CD4-positive, alpha-beta T cell treated with Interleukin-4 for 4 hours (primary cell): ENCODE measurements at places on chromosomes 1 and 21.
A peak's percentile ranks its signal among the peaks of the same experiment; 100 is the strongest.

- no peak for DNase-seq
Observed at GRCh38 chr1:24302209-24302611, 16.9 kb upstream of the GRHL3 start.

- no peak for DNase-seq
Observed at GRCh38 chr1:225845571-225846259, 35.8 kb downstream of the EPHX1 start.

DNA sequence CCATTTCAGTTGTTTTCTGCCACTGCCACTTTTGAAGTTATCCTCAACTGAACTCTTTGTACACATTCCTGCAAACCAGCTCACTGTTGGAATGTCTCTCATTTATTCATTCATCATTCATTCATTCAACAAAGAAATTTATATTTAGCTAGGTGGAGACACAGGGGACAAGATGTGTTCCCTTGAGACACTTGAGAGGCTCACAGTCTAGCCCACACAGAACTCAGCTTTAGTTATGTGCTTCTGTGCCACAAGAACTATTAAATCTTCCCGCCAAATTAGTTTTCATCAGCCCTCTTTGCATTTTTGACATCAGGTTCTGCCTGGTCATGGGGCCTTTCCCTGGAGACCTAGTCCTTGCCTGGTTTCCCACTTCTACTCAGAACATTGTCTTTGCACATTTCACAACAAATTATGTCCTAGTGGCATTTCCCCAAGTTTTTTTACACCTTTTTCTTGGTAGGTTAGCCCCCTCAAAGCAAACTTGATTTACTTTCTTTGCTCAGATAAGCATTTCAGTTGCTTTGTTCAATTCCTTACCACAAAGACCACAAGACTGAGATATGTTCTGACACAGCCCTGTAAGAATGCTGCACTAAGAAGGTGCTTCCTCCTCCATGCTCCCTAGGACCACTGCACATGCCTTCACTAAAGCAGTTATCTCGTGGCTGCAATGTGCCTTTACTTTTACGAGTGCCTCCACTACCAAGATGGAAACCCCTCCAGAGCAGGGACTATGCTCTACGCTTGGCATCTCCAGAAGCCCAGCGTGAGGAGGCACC is 31.0 kb downstream of the ILDR2 start:
- no peak for DNase-seq

DNA sequence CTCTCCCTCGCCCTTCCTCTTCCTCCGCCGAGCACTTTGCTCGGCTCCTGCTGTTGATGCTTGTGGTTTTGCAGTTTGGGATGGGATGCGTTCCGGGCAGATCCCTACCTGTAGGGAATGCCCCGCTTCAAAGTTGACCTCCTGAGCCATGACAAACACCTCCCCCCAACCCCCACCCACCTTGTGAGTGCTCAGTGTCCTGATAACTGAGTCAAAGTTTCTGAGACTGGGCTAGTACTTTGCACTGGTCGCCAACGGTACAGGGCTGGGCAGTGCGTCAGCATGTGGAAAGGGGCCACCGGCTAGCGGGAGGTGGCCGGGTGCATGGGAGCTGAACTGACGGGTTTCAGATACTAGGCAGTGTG is 771 bp downstream of the RABGAP1L start:
- DNase-seq, result no peak

- no peak for DNase-seq
Observed at GRCh38 chr21:18147678-18148077, 97.0 kb upstream of the CHODL start.

DNA sequence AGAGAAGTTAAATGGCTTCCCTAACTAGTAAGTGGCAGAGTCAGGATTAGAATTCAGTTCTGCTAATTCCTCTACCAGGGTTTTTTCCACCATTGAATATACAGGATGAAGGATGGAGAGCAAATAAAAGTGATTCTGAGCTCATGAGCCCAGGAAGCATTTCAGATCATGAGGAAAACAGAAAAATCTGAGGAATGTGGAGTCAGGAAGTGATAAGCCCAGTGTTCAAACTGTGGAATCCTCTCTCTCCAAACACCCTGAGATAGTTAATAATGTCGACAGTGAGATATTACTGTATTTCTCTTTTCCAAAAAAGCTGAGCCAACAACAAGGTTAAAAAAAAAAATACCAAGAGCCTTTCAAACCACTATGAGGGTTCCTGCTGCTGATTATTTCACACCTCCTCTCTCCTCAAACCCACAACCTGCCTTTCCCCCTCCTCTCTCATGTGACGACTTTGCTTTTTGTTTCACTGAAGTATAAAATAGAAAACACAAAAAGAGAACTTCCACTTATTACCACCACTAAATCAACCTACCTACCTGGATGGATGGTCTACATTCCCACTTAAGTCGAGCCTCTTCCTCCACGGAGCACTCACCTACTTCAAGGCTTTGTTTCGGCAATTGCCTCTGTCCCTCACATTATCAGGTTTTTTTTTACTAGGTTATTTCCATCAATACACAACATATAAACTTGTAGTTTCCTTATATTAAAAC is 8.9 kb downstream of the SLAMF1 start:
- peak; percentile 85 for DNase-seq

DNA sequence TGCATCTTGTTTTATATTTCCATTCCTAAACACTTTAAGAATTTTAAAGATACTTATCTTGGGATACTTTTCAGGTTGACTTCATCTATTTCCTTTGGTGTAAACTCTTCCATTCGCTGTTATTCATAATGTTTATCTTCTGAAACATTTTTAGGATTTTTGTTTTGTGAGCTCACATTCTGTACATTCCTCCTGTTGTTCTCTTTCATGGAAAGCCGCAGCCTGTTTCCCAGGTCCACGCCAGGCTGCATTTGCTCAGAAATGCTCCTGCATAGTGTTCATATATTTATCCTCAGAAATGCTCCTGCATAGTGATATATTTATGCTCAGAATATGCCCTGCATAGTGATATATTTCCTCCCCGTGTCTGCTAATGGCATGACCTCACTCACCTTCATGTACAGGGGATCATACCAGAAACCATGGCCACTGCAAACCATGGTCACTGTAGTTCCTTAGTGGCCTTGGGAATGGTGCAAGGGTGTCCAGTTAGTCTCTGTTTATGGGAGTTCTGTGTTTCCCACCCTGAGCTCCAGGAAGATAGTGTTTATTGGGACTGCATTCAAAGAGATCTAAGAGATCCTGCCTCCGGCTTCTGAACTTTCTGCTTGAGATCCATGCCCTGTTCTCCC is 153.9 kb upstream of the GREM2 start:
- no peak for DNase-seq

- DNase-seq, result peak; percentile 41
Observed at GRCh38 chr1:8314346-8315280, 3.3 kb upstream of the SLC45A1 start.

DNA sequence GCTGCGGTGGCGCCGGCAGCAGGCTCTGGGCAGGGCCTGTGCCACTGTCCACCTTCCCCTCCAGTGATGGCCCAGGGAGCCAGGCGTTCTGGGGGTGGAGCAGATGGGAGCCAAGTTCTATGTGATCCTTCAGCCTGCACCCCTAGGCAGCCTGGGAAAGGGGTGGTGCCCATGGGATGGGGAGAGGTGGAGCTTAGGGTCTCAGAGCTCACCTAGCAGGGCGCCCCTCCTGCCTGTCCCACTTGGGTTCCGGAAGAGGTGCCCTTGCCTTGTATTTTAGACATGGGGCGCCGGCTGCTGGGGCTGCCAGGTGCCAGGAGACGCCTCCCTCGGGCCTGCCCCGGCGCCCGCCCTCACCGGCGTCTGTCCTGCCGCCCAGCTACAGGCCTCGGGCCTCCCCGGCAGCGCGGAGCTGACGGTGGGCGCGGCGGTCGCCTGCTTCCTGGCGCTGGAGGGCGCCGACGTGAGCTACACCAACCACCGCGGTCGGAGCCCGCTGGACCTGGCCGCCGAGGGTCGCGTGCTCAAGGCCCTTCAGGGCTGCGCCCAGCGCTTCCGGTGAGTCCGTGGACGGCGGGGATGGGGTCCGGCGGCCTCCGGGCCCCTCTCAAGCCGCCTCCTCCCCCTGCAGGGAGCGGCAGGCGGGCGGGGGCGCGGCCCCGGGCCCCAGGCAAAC is 3.1 kb upstream of the MMP23B start:
- peak; percentile 37 for DNase-seq

- DNase-seq, result no peak
Observed at GRCh38 chr1:24528744-24529143, 26.1 kb downstream of the RCAN3 start.

DNA sequence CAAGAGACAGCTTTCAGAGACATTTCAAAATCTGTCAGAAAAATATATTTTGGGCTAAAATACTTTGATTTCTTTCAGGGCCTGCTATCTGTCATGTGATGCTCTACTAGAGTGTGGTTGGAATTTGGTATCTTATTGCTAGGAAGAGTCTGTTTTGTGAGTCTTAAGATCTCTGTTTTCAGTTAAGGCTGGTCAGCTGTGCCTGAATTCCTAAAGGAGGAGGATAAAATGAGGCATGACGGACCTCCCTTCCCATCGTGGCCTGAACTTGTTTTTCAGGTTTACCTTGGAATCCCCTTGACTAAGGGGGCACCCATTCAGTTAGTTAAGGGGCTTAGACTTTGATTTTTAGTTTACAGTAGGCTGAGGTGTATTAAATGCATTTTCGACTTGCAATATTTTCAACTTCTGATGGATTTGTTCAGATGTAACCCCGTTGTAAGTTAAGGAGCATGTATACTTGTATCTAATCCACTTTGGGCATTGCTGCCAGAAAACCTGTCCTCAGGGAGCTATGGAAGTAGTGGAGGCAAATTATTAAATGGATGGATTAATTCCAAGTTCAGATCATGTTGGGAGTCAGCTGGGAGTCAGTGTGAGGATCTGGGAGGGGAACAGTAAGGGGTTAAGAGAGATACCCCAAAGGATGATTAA is 18.3 kb downstream of the CAPN2 start:
- DNase-seq, result no peak

GRCh38 chr1:78005755-78006154 is 1.0 kb downstream of the DNAJB4 start:
- DNase-seq, result no peak

- DNase-seq, result no peak
Observed at GRCh38 chr1:117171900-117172511, 38.7 kb downstream of the VTCN1 start.

DNA sequence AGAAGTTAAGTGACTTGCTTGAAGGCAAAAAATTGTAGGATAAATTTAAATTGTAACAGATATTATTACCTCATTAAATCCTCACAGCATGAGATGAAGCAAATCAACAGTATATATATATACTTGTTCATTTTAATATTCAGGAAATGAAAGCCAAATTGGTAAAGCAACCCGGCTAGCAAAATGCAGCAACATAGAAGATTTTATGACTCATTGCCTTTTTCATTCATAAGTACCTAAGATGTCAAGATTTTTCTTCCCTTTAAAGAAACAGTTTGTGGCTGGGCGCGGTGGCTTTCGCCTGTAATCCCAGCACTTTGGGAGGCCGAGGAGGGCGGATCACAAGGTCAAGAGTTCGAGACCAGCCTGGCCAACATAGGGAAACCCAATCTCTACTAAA is 190.5 kb upstream of the NRIP1 start:
- DNase-seq, result no peak

- no peak for DNase-seq
Observed at GRCh38 chr1:34856697-34857096, 2.9 kb downstream of the SMIM12 start.

DNA sequence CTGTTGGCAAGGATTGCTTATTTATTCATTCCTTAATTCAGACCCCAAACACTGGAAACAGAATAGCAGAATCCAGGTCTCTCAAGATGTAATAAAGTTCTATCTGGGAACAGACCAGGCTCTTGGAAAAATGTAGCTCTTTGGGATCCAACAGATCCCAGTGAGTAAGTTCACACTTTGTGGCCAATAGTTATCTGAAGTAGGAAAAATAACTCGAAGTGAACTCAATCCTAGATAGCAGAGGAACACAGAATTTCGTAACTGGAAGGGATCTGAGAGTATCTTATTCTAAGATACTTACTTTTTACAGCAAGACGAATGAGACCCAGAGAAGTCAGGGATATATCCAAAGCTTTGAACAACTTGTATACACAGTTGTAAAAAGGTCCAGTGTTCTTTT is 150.7 kb upstream of the CD34 start:
- no peak for DNase-seq
